NCI-H187 (cell line): ENCODE measurements at places on chromosomes 4 and X.

- DNase-seq, result no peak
Observed at GRCh38 chrX:153763298-153763932, 634 bp upstream of the PLXNB3 start.

- DNase-seq, result no peak
Observed at GRCh38 chr4:8307714-8308113, 38.2 kb downstream of the HTRA3 start.

DNA sequence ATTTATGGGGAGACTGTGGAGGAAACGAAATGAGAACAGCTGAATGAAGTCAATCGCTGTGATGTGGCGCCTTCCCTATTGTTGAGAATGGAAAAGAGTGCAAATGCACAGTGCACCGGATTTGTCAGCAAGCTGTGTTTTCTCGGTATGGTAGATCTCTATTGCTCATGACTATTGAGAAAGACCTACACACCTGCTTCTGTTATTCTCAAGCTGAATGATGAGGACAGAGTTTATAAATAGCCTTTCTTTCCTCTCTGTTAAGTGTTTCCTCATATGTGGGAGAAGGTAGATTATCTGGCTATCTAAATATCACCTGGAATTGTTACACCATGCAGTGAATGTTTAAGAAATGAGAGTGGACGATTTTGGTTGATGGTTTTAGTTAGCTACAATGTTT is 650.7 kb downstream of the IL1RAPL1 start:
- DNase-seq, result no peak

- DNase-seq, result no peak
Observed at GRCh38 chrX:118588715-118589114, 93.1 kb downstream of the DOCK11 start.

DNA sequence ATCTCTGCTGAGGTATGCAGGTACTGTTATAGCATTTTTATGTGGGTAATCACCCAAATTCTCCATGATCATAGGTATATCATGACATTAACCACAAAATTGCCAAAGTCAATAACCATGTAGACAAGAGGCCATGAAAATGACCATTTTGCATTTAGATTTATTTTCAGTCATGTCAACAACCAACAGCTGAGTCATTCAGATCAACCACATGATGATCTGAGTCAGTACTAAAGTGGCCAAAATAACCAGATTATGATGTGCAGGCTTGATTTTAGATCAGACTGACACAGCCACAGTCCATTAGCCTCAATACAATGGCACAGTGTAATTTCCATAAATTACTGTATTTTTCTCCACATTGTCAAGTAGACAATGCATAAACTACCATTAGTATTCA is 240.5 kb downstream of the GRIA3 start:
- no peak for DNase-seq

- no peak for DNase-seq
Observed at GRCh38 chr4:68451246-68452211, 4.3 kb downstream of the TMPRSS11E start.

- no peak for DNase-seq
Observed at GRCh38 chr4:94409375-94409679, 42.4 kb upstream of the PDLIM5 start.
